ENCODE measurements at places on chromosomes 2 and 18.

GRCh38 chr2:124151691-124152090 is 126.6 kb downstream of the CNTNAP5 start:
- DNase-seq, result no peak

DNA sequence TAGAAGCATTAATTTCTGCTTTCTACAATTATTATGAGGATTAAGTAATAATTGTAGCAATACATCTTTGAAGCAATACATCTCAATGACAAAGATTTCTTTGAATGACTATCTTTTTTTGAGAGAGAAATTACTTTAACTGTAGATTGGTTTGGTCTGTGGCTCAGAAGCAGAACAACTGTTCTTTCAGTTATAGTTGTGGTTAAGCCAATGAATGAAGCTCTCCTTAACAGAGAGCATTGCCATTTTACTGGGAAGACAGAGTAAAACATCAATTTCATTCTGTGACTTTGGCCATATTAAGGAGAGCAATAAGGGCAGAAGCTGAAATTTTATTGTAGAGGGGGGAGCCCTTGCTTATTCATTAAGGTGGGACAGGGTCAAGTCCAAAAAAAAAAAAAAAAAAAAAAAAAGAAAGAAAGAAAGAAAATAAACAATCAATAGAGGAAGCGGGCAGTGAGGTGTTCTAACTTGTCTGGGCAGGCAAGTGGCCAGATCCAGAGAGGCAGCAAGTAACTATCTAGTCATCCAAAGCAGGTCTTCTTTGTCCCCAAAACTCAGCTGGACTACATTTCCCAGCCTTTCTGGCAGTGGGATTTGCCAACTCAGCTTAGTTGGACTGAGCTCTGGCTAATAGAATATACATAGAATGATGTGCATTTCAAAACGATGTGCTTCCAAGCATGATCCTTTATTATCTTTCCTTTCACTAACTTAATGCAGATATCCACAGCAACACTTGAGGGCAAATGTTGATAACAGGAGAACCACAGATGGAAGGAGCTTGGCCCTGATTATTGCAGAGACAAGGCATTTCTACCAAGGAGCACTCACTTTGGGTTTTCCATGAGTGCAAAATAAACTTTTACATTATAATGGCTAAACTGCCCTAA is 462.7 kb upstream of the CDH20 start:
- DNase-seq, result no peak

DNA sequence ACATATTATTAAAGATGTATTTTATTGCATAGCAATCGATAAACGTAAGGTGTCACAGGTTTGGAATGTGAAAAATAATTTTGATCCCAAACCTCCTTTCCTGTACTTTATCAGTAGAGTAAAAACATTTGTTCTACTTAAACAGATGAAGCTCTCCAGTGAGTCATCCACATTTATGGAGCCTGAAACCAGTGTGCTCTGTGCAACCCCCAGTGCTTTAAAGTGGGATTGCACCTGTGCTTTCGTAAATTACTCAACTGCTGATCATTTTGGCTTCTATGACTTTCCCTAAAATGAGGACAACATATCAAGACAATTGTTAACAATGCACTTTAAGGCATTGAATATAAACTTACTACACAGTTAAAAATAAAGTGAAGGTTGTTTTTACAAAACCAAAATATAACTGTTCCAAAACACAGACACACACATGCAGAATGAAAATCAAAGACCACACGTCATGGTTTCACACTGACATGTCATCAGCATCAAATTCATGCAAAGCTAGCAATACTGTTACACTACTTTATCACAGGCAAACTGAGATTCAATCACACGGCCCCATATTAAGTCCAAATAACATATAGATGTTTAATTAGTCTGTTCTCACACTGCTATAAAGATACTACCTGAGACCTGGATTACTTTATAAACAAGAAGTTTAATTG is 9.7 kb downstream of the TMEM18 start:
- no peak for DNase-seq

DNA sequence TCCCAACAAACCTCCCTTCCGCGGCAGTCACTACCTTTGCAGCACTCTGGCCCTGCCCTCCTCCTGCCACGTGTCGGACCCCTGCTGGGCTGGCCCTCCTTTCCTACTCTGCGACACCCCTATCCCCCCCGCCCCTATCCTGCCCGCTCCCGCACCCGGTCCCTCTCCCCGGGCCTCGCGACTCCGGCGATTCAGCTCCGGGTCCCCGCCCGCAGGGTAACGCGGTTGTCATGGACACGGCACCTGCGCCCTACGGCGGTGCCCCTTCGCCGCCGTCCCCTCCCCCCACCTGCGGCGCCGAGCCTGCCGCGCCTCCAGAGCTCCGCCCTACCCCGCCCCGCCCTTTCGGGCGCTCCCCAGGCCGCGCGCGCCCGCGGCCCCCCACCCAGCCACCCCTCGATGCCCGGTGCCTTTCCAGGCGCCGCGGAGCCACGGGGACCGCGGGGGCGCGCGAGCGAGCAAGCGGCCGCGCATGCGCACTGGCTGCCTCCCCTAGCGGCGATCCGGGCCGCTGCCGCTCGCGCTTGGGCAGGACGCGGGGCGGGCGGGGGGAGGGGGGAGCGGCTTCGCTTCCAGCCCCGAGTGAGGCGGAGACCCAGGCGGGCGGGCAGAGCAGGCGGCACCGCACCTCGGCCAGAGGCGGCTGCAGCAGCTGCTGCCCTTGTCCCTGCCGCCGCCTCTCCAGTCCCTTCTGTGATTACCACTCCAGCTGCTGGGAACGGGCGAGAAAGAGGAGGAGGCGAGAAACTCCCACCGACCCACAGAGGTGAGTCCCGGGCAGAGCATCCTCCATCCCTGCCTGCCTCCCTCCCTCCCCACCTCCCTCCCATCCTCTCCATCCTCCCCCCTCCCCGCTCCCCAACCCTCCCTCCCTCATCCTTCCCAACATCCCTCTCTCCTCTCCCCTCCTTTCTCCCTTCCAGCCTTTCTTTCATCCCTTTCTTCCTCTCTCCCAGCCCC is at the start of gene CTNNA2:
CTNNA2 (plus strand) TSS at position 610 of the 960 bp plus-strand sequence.
- no peak for DNase-seq

DNA sequence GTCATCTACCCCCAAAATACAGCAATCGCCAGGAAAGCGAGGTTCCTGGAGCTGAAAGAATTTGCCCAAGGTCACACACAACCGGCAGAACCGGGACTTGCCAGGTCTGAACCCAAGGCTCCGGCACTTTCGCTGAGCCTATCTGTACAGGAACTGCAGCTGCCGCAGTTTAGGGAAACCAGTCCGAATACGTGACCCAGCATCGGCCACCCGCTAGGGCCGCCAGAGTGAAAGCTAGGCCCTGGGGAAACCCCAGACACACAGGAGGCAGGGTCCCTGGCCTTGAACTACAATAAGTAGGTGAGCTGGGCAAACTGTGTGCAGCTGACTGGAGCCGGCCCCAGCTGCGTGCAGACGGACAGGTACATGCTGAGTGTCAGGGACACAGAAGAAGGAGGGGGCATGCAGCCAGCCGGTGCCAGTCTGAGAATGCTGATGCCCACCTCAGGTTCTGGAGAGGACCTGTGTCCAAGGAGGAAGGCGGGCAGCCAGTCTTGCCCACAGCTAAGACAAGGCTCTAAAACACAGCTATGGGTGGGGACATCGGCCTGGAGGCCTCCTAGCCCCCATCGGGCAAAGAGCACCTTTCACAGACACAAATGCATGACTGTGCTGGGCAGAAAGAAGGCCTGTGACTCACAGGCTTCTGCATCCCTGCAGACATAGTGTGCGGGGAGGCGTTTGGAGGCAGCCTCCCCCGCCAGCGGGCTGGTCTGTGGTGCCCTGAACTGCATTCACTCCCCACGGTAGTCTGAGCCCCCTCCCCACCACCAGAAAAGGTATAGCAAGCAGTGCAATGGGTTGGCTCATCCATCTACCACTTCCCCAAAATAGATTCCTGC is 107.4 kb upstream of the ID2 start:
- no peak for DNase-seq

- no peak for DNase-seq
Observed at GRCh38 chr2:207503234-207503633, 26.5 kb upstream of the CREB1 start.

DNA sequence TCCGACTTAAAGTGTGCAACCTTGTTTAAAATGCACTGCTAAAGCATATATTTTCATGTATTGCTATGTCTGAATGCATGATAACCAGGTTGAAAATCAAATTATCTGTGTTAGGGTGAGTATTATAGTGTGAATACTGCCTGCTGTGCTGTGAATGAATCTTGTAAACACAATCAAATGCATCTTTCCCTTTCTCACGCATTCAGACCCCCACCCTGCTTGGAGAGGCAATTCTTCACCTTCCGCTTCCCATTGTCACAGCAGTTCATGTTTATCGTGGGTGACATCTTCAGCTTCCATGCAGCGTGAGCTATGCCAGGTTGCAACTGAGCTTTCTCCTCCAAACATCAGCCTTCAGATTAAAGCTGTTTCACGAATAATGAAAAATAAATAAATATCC is 418.0 kb downstream of the MEIS1 start:
- no peak for DNase-seq

DNA sequence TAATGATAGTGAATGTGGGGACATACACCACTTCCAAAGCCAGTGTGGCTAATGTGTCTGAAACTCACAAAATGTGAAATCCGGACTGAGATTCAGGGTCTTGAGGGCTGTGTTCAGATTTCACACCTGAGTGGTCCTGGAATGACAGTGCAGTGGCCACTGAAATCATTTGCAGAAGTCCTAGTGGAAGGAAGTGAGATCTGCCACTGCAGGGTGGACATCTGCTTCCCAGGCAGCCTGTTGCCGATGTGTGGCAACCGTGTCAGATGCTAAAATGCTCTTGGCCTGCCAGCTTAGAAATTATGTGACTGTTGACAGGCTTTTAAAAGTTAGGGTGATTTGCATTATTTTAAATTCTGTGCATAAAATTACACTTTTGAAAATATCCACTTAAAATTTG is 77.8 kb upstream of the TMEM200C start:
- DNase-seq, result no peak

DNA sequence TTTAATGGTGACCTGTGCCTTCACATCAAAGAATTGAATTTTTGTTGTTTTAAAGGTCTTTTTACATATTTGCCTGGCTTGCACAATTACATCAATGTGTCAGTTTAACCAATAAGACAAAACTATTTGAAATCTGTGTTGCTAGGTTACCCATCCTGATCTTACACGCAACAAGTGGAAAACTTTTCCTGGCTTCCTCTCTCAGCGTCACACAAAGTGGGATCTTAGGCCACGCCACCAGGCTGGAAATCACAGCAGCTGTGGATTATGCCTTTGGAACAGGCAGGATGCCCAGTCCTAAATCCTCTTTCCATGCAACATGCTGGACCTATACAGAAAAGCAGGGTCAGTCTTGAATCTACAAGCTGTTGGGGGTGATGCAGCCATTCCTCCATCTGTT is 298.2 kb upstream of the HNRNPA3 start:
- no peak for DNase-seq

DNA sequence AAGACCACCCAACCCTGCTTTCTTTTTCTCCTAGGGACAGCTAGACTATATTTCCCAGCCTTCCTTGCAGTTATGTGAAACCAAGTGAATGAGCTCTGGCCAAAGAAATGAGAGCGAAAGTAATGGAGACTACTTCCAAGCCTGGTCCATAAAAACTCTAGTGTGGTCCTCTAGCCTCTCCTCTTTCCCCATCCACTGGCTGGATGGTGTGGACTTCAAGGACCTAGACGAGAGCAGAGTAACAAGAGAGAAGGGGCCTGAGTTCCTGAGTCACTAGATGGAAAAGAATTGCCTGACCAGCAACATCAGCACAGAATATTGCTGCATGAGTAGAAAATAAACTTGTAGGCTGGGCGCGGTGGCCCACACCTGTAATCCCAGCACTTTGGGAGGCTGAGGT is 2.9 kb upstream of the TMSB10 start:
- no peak for DNase-seq

DNA sequence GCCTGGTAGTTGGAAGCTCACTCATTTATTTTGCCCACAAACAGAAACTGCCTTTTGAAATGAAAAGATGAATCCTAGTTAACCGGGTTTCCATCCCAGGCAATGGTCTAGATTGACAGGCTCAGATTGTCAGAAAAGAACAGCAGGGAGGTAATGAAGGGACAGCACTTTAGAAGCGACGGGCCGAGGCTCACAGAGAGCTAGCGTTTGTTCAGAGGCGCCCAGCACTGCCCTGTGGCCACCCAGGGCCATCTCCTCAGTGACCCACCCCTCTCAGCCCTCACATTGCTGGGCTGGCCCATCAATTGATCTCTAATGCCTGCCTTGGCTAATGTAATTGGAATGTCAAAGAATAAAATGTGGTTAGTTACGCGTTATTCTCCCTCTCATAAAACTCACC is 304.8 kb downstream of the CDCA7 start:
- no peak for DNase-seq

- no peak for DNase-seq
Observed at GRCh38 chr2:103166456-103167324, 404.9 kb downstream of the TMEM182 start.

DNA sequence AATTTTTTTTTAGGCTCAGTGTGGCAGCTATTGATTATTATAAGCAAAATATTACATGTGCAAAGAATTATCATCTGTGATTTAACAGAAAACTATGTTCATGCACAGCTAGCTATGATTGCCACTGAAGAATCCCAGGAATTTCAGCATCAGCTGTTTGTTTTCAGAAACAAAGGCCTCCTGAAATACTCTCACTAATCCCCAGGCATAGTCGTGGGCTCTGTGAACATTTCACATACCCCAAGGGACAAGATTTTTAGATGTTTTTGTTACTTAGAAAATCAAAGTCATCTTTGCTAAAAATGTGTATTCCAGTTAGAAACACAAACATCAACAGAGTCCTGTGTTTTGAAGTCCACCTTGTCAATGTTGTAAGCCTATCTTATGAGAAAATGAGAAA is 156.1 kb downstream of the MYO1B start:
- DNase-seq, result no peak
